ENCODE measurements at places on chromosomes 6 and 20.
A peak's percentile ranks its signal among the peaks of the same experiment; 100 is the strongest.

GRCh38 chr6:36028088-36028876 is 674 bp downstream of the MAPK14 start:
- DNase-seq, result peak; percentile 16

- no peak for DNase-seq
Measured at GRCh38 chr20:54195483-54196472, 12.1 kb upstream of the PFDN4 start.

DNA sequence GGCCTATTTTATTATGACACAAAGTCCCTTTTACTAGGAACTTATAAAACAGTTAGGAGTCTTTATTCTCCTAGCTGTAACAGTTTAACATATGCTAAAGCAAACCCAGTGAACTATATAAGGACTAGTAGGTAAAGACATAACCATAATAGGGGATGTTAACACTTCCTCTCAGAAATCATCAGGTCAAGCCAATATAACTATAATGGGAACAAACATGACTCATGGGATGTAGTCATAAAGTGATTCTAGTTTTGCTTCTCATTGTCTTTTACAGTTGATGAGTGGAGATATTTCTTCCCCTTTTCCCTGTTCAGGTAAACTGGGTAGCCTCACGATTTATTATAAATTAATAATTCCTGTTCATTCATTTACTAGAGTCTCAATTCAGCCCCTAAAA is 9.7 kb downstream of the PTCHD4 start:
- DNase-seq, result no peak

GRCh38 chr20:10747019-10747418 is 73.2 kb upstream of the JAG1 start:
- peak; percentile 31 for DNase-seq

GRCh38 chr20:3172933-3173609 is at the start of gene LZTS3:
LZTS3 (minus strand) TSS chr20:3173549; CDS start chr20:3167163, 6,386 bp downstream.
- DNase-seq, result peak; percentile 41

DNA sequence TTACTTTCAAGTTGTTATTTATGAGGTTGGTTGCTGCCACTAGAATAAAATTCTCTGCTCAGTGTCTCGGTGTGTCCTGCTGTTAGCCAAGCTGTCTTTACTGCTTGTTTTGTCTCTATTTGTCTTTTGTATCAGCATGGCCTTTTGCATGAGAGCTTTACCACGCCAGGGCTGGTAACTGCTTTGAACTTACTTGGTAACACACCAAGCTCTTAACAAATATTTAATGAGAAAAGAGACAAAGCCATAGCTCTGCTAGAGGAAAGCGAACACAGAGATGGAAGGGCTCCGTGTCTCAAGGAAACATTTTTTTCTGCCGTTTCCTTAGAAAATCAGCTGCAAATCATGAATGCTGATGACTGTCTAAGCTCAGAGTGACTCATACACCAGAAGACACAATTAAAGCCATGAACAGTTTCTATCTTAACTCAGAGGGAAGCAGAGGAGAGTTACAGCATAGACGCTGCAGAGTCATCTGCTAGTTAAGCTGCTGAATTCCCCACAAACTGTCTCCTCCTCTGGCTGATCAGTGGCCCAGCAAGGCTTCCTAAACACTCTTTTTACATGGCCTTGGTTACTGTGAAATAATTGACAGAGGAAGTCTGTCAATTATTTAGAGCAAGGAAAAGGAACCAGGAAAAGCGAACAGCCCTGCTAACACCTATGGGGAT is 44.8 kb downstream of the AGPAT4 start:
- peak; percentile 96 for DNase-seq
